ENCODE measurements at places on chromosomes 2 and 18. TPM values are rescaled to one million over a fixed set of nuclear protein-coding genes. Genes with fewer than 3 reads are reported as not detected.

GRCh38 chr2:70089983-70090525 is 2.8 kb downstream of the PCBP1 start:
- H3K36me3 ChIP-seq: peaks cover 7% of the 10 kb centered on the region
- peaks cover 66% of the 10 kb centered on the region for H3K4me1 ChIP-seq
- H3K27me3 ChIP-seq: no peaks in the 10 kb centered on the region
- no peak for DNase-seq

- no peaks in the 10 kb centered on the region for H3K36me3 ChIP-seq
- peaks cover 7% of the 10 kb centered on the region for H3K4me1 ChIP-seq
- no peak overlapping the region for H3K27ac ChIP-seq
Observed at GRCh38 chr2:62158444-62159121, 37.3 kb upstream of the B3GNT2 start.

DNA sequence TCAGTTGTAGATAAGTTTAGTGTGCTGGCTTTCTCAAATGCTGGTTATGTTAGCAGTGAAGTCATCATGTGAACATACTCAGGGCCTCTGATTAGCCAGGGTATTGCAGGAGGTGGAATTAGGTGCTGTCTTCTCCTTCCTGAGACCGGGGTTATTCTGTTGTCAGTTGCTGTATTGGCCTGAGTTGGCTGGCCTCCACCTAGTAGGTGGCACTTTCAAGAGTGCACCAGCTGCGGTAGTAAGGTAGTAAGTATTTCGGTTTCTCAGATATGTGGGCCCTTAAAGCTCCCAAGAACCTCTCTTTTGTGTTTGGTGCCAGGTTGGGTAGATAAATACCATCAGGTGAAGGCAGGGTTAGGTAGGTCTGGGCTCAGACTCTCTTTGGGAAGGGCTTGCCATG is 1430.5 kb upstream of the CELF4 start:
- DNase-seq: no peak
- H3K27me3 ChIP-seq: no peaks in the 10 kb centered on the region
- no peaks in the 10 kb centered on the region for H3K36me3 ChIP-seq
- H3K4me3 ChIP-seq: no peak overlapping the region
- H3K4me1 ChIP-seq: no peaks in the 10 kb centered on the region

DNA sequence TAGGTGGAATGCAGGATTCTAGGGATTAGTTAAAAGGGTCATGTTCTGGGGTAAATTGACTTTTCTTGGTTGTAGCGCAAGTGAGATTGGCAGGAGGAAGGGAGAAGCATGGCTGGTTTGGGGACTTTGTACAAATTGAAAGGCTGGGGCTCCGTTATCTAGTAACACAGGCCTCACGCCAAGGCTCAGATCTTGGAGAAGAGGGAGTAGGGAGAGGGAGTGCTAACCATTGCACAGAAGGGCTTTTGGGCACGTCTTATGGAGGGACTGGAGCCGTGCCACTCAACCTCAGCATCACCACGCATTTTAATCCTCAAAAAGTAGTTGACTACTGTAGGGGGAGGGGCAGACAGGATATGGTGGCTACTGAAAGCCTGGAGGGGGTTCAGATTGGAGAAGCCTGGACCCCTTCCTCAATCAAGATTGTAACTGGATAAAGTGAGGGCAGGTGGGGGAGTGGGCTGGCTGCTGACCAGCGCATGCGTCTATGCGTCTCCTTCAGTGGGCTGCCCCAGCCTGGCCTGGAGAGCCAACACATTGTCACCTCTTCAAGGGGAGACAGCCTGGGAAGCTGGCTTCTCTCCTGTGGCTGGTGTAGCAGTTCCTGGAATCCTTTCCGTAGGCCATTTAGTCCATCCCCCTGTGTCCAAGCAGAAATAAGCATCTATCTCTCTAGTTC is 14.3 kb downstream of the IGFBP5 start:
- no peak for DNase-seq
- no peak overlapping the region for H3K4me3 ChIP-seq

GRCh38 chr2:215728504-215729065 is 284.8 kb downstream of the MREG start:
- no peak overlapping the region for H3K4me3 ChIP-seq
- H3K36me3 ChIP-seq: no peaks in the 10 kb centered on the region
- peak; percentile 95 for DNase-seq
- H3K27ac ChIP-seq: peak overlapping the region; percentile 79

GRCh38 chr2:86631846-86632485 is 8.3 kb upstream of the RNF103 start:
- H3K4me3 ChIP-seq: no peak overlapping the region
- H3K4me1 ChIP-seq: no peaks in the 10 kb centered on the region
- H3K27ac ChIP-seq: no peak overlapping the region
- DNase-seq: no peak
- H3K36me3 ChIP-seq: no peaks in the 10 kb centered on the region

- H3K36me3 ChIP-seq: no peaks in the 10 kb centered on the region
- H3K27me3 ChIP-seq: no peaks in the 10 kb centered on the region
- H3K4me3 ChIP-seq: no peak overlapping the region
- H3K27ac ChIP-seq: no peak overlapping the region
- H3K4me1 ChIP-seq: peaks cover 5% of the 10 kb centered on the region
- no peak for DNase-seq
Observed at GRCh38 chr2:85066006-85066740, 67.0 kb upstream of the TCF7L1 start.

The DES gene
- 4.0 TPM for polyA plus RNA-seq

The CNDP1 gene
- not detected for polyA plus RNA-seq
